ENCODE measurements at places on chromosomes 3 and 15.

- no peak for DNase-seq
Observed at GRCh38 chr3:15281817-15282216, 50.6 kb downstream of the SH3BP5 start.

DNA sequence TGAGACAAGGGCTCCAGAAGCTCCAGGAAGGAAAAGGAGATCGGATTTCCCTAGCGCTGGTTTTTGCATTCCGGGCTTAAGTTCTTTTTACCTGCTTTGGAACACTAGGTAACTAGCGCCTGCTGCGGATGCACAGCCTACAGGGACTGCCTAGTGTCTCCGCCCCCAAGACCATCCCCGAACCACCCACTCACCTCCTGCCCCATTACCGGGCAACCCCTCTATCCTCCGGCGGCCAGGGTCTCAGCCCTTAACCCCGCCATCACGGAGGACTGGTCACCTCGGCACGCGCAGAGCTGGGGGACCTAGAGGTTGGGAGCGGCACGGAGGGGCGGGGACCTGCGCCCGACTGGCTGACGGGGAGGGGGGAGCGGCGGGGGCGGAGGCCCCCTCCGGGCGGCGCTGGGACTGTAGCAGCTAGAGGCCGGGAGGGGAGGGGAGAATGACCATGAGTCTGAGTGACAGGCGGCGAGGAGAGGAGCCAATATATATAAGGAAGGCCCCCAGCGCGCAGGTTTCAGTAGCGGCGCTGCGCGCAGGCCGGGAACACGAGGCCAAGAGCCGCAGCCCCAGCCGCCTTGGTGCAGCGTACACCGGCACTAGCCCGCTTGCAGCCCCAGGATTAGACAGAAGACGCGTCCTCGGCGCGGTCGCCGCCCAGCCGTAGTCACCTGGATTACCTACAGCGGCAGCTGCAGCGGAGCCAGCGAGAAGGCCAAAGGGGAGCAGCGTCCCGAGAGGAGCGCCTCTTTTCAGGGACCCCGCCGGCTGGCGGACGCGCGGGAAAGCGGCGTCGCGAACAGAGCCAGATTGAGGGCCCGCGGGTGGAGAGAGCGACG lies at the start of gene DLL4:
Gene DLL4, plus strand, starts transcription at position 520 of the 839 bp plus-strand sequence. CDS start 329 bp downstream, outside the sequence.
- DNase-seq = no peak

GRCh38 chr15:99114511-99115299 lies 9.8 kb downstream of the SYNM start:
- no peak for DNase-seq

DNA sequence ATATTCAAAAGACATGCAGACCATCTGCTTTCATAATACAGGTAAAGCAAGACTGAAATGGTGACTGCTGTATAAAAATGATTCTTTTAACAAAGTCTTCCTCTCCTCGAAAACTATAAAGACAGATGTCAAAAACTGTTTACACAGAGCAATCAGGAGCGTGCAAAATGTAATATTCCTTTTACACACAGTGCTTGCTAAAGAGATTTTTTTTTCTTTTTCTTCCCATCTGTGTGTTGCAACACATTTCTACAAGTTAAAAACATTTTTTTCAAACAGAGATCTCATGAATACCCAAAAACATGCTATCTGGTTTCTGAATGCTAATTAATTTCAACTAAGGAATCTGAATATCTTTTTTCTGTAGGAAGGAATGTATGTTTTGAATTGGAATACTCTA lies 22.1 kb downstream of the SATB1 start:
- DNase-seq = no peak

GRCh38 chr3:130894986-130895280 lies 1.0 kb downstream of the ATP2C1 start:
- no peak for DNase-seq

DNA sequence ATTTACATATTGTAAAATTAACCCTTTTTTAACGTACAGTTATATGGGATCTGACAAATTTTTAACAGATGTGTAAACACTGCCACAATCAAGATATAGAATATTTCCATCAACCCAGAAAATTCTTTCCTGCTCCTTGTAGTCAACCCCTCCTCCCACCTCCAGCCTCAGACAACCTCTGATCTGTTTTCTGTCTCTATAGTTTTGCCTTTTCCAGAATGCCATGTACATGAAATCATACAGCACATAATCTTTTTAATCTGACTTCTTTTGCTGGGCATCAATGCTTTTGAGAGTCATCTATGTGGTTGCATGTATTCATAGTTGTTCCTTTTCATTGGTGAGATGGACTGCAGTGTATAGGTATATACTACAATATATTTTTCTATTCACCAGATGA lies 153.0 kb downstream of the SMAD6 start:
- DNase-seq = no peak

- no peak for DNase-seq
Observed at GRCh38 chr15:66708389-66708788, 6.4 kb downstream of the SMAD6 start.

GRCh38 chr15:31727612-31728011 lies 302.7 kb upstream of the CHRNA7 start:
- no peak for DNase-seq

DNA sequence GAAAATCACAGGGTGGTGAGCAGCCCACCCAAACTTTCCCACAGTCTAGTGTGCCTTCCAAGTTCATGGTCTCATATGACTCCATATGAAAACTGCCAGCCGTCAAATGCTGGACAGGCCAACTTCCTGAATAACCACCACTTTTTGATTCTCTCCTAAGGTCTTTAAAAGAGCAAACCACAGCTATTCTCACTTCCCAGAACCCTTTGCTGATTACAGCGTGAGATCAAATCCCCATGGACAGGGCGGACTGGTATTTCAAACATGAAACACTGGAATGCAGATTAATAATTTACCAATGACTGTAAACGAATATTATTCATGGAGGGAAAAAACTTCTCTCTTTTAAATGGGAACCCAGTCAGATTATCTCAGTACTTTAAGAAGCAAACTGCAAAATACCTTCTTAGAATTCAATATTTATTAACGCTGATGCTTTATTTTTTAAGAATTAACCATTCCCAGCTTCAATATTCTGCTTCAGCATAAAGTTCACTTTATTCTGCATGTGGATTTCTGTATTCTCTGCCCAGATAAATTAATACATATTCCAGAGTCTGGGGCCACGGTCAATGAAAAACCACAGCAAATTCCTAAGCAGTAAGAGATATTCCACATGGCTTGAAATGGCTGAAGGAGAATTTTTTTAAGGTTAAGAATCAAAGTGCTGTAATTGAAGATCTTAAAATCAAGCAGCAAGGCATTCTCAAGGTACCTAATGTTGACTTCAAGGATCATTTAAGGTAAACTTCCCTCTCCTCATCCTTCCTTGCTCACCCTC lies 42.9 kb downstream of the MYO1E start:
- peak; percentile 32 for DNase-seq

GRCh38 chr3:134352031-134352671 lies 22.1 kb downstream of the AMOTL2 start:
- no peak for DNase-seq

GRCh38 chr3:197466586-197467399 lies 89.0 kb downstream of the BDH1 start:
- no peak for DNase-seq

DNA sequence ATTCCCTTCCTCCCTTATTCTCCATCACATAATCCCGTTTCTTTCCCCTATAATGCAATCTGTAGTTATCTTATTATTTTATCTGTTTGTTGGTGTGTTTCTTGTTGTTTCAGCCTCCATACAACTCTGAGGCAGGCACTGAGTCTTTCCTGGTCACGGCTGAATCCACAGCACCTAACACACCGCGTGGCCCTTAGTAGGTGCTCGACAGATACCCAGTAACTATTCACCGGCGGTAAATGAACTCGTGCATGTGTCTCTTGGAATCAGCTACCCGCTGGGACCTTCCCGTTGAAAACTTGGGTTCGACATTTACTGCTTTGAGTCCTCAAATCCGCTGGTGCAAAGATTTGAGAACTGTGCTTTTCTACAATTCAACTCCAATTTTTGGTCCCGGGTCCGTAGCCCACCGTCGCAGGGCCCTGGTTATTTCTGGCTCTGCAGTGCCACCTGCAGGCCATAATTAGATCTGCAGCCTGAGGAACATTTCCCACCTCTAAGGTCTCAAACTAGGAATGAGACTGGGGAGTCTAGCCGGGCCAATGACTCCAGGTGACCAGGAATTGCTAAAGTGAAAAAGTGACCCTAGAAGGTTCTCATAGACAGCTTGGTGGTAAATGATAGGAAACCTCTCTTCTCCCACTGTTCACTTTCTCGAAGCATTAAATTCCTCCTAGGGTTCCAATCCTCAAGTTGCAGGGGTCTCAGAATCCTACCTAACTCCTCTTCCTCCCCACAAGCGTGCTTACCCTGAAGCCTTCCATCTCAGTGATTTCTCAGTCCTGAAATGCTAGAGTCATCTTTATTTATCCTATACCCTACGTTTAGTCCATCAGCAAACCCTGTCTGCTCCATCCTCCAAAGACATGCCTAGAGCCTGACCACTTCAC lies 40.0 kb upstream of the TRH start:
- DNase-seq = no peak

DNA sequence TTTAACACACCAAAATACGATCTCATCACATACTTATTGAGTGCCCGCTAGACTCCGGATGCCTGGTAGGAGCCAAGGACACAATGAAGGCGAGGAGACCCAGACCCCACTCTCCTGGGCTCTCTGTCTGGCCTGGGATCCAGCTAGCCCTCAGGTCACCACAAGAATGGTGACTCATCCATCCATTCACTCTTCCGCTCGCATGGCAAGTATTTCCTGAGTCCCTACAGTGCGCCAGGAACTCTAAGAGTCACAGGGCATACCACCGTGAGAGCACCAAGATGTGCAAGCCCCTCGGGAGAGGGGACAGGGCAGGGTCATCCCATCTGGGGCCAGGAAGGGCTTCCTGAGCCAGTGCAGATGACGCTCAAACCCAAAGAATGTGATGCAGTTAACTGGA lies 101.6 kb upstream of the PRR20G start:
- DNase-seq = no peak

- peak; percentile 93 for DNase-seq
Observed at GRCh38 chr3:5202222-5202621, 14.7 kb downstream of the EDEM1 start.

- DNase-seq = no peak
Observed at GRCh38 chr3:185815391-185816282, 9.2 kb downstream of the IGF2BP2 start.

DNA sequence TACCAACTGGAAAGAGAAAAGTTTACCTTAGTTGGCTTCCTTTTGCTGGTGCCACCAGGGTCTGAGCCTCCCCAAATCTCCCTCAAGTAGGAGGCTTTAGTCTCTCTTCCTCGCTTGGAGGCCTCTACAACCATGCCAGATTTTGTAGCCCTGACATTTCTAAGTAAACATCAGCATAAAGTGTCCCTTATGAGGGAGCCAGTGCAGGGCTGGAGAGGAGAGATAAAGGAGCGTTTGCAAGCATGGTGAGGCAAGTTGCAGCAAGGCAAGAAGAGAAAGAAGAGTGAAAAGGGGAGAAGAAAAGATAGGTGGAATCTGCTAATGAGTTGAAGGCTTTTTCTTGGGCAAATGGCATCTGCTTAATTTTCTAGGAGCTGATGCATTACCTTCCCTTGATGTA lies 82.7 kb upstream of the FNDC3B start:
- no peak for DNase-seq

DNA sequence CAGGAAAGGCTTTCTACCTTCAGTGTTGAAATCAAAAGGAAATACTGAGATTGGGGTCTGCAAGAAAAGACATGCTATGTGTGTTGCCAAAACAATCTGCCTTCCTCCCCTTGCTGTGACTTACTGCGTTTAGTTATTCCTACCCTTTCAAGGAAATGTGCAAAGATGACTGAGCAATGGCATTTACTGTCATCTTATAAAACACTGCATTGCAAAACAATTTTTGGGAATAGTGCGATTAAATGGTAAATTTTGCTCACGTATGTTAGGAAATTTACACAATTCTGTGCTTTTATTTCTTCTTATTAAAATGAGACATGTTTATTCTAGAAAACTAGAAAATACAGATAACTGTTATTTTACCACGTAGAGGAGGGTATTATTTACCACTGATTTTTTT lies 45.8 kb downstream of the PDE8A start:
- DNase-seq = no peak

DNA sequence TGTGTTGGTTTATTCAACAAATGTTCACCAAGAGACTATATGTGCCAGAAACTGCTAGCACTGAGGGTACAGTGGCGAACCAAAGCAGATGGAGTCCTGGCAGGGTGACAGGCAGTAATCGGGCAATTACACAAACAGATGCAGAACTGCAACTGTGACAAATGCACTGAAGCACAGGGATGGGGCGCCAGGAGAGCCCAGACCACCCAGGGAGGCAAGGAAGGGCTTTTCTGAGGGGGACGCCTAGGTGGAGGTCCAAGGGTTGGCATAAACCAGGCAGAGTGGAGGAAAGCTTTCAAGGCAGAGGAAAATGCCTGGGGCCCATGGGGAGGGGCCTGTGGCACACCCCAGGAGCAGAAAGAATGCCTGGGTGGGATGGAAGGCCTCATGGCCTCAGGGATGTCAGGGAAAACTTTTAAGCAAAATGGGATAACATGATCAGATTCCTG lies 5.5 kb downstream of the DIS3L start:
- no peak for DNase-seq

DNA sequence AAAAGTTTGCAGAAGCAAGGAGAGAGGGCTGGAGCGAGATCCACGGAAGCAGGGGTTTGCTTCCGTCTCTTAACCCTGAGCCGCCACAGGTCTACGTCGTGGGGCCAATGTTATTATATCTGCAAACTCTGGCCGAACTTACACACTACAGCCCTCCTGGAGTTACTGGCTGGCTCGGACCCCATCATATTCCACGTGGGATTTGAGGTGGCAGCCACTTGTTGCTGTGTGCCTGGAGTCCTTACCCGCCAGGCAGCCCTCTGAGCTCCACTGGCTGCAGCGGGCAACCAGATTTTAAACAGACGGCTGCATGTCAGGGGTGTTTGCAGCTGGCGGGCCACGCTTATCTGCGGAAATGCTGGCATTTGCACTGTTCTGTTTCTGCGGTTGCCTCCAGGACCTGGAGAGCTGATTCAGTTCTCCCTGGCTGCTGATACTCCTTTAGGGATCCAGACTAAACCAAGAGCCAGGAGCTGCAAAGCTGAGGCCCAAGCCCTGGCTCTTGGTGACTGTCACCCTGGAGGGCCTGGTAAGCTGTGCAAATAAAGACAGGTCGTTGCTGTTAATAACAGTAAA lies 34.7 kb downstream of the TM2D3 start:
- no peak for DNase-seq

All from fibroblast of the conjunctiva (primary cell).